NCI-H1105 treated with DMSO at 0.1 percent for 48 hours (cell line): ENCODE measurements at places on chromosomes 7 and 10.

- no peak for DNase-seq
These were observed 145.2 kb downstream of the PKD1L1 start for GRCh38 chr7:47803025-47803424.

GRCh38 chr10:121639416-121639815 is 41.2 kb upstream of the FGFR2 start:
- no peak for DNase-seq

DNA sequence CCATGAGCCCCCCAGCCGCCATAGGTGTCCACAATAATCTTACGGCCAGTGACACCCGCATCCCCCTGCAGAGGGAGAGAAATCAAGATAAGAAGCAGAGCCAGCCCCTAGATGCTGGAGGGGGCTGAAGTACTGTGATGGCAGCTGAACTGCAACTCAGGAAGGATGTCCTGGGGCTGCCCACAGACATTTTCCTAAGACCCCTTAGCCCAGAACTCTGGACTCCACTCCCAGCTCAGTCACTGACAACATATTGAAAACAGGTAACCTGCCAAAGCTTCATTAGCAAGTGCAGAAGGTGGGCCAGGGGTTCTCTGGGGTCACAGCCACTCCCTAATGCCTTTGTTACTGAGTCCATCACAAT is 14.3 kb downstream of the MAT1A start:
- DNase-seq: no peak

GRCh38 chr7:133481676-133482075 is 228.8 kb downstream of the EXOC4 start:
- no peak for DNase-seq

DNA sequence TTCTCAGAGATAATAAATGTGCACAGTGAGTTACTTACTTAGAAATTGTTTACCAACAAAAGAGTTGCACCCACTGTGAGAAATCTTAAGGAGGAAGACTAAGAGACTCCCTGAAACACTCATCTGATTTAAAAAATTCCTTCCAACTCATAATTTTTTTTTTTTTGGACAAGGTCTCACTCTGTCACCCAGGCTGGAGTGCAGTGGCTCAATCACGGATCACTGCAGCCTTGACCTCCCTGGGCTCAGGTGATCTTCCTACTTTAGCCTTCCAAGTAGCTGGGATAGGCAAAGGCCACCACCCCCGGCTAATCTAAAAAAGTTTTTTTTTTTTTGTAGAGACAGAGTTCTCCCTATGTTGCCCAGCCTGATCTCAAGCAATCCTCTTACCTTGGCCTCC is 36.0 kb downstream of the MALSU1 start:
- DNase-seq: no peak

DNA sequence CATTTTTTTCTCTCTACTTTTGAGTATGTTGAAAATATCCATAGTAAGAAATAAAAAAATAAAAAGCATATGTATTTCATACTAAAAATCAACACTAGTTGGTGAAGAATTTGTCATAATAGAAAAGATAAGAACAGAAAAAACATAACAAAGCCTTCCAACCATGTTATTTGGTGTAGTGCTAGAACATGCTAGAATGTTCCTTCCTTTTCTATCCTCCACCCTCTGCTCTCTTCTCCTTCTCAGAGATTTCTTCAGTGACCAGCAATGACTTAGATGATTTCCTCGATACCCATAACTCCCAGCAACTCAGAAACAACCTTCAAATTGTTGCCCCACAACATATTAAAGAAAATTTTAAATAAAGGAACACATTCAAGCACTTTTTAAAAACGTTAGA is 2.6 kb downstream of the ZC3HAV1 start:
- no peak for DNase-seq

DNA sequence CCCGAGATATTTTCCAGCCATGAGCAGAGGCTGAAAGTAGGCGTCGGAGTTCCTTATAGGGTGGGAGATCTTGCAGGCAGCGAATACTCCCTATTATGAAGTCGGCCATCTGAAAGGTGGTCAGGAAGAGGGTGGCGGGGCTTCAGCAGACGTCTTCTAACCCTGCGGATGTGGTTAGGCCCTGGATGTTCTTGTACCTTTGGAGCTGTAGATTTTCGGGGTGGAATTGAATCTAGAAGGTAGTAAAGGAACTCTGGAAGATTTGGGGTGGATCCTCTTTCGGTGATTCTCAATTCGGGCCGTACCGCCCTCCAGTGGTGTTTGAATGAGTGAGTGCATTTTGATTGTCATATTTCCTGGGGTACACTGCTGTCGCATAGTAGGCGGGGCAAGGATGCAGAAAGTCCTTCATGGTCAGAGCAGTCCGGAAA is 635 bp downstream of the NUP205 start:
- DNase-seq: peak; percentile 80

DNA sequence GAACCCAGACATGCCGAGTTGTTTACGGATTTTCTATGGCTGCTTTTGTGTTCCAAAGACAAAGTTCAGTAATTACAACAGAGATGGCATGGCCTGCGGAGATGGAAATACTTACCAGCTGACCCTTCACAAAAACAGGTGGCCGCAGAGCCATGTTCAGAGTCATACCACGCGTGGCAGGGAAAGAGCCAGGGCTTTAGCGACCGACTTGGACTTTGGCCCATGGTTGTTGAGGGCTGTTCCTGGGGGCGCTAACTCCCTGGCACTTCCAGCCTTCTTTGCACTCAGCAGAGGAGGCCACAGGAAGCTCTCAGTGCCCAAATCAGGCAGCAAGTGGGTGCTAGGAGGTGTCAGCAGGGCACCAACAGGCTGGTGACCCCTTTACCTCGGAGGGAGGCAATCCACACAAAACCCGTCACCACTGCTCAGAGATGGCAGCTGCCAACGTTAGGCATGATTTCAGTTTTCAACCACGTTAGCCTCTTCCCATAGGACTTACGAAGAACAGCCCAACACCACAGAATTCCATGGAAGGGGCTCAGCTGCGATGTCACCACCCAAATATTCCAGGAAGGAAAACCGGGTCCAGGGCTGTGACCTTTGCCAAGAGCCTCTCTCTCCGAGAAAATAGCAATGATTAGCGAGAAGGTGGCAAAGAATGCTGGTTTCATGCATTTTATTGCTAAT is 21.4 kb upstream of the CNPY1 start:
- no peak for DNase-seq

- no peak for DNase-seq
These were observed 149.0 kb upstream of the CHST15 start for GRCh38 chr10:124242365-124242764.

DNA sequence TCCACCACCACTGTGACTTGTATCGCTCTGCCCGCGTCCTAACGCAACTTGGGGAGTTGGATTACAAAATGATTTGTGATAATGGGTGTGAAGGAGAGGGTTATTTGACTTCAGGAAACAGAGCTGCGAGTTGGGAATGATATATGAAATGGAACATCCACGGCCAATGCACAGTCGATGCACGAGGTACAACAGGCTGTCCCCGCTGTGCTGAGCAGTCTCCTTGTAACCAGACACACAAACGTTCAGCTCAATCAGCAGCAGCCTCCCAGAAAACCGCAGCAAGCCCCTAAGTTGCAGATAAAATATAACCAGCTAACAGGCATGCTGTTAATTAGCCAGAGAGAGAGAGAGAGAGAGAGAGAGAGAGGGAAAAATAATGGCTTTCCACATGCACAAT is 332.7 kb upstream of the MGMT start:
- DNase-seq: no peak

GRCh38 chr7:128103498-128104107 is 72.4 kb upstream of the LRRC4 start:
- no peak for DNase-seq

DNA sequence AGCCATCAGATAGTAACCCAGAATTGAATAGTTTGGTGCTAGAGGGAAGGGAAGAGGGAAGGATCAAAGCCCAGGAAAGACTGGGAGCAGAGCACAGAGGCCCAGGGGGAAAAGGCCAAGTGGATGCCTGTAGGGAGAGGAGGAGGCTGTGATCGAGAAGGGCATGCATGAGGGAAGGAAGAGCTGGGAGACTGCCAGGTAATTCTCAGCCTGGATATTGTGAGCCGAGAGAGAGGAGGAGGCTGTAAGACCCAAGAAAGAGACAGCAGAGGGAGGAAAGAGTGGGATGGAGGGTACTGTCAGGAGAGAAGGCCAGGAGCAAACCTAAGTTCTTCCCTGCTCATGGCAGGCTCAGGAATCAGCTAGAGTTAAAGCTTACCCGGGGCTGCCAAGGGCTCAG is 178.2 kb downstream of the CCDC3 start:
- DNase-seq: no peak

GRCh38 chr10:86699125-86699524 is 30.8 kb downstream of the LDB3 start:
- no peak for DNase-seq

DNA sequence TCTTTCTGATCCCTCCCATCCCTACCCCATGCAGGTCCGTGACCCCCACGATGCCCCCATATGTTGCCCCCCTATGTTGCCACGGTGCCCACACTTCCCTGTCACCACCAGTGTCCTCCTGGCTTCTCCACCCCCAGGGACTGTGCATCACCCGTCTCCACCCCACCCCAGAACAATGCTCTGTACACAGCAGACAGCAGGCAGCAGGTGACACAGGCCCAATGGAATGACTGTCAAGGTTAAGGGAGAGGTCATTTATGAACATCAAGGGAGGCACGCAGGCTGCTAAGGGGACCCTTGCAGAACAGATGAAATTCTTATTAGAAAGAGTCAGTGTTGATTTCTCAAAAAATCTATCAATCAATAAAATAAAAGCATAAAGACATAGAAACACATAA is 71.5 kb downstream of the PARP12 start:
- no peak for DNase-seq

- no peak for DNase-seq
These were observed 152.5 kb downstream of the AKR1D1 start for GRCh38 chr7:138228769-138229168.

DNA sequence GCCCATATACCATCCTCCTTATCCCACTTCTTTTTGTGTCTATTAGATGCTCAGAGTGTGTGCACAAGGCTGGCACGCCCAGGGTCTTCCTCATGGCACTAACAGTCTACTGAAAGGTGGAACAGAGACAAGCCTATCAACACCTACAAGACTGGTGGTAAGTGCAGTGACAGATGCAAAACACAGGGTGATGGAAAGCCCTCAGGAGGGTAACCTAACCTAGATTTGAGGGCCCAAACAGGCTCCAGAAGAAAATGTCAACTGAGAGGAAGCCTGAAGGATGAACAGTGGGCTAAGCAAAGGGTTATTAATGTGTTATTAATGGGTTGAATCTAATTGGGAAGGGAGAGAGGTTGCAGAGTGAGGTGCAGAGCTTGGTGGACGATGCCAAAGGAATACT is 1.2 kb upstream of the FAS start:
- DNase-seq: no peak

GRCh38 chr7:128888756-128889095 is 21.8 kb downstream of the KCP start:
- DNase-seq: no peak

DNA sequence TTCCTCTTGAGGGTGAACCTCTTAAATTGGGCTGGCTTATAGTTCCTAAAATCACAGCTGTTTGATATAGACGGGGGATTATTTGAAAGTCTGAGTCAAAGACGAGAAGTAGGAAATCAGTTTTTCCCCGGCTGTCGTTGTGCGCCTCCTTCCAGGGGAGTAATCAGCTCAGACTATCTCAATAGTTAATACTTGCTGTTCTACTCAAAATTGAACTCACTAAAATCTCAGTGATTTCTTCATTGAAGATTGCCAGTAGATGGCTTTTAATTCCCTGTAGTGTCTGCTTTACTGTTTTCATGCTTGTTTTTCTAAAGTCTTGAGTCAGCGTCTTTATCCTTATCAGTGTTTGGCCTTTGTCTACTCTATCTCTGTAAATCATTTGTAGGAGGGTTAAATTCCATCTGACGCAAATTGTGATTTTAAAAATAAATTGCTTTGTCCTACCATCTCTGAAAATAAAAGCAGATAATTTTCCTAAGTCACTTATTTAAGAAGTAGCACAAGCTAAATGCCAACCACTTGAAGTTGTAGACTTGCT is 47.3 kb downstream of the CNNM2 start:
- no peak for DNase-seq

DNA sequence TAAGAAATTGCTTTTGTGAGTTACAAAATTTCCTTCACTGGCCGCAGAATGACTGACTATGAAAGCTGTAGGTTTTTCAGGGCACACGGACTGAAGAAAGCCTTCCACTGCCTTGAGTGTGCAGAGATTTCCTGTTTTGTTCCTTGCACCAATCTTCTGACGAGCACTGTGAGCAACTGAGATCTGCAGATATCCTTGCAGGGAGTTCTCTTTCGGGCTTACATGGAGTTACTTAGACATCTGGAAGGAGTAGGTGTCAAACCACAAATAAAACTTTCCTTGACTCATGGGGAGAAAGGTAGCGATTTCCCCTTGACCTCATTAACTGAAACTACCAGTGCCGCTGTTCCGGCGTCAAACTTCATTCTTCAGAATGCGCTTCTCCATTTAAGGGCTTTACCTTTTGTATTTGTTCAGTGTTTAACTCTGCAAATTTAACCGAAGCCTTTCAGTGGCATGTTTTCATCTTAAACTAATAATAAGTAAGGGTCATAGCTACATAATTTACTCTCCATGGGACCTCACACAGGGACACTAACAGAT is 1175.3 kb downstream of the GATA3 start:
- no peak for DNase-seq

DNA sequence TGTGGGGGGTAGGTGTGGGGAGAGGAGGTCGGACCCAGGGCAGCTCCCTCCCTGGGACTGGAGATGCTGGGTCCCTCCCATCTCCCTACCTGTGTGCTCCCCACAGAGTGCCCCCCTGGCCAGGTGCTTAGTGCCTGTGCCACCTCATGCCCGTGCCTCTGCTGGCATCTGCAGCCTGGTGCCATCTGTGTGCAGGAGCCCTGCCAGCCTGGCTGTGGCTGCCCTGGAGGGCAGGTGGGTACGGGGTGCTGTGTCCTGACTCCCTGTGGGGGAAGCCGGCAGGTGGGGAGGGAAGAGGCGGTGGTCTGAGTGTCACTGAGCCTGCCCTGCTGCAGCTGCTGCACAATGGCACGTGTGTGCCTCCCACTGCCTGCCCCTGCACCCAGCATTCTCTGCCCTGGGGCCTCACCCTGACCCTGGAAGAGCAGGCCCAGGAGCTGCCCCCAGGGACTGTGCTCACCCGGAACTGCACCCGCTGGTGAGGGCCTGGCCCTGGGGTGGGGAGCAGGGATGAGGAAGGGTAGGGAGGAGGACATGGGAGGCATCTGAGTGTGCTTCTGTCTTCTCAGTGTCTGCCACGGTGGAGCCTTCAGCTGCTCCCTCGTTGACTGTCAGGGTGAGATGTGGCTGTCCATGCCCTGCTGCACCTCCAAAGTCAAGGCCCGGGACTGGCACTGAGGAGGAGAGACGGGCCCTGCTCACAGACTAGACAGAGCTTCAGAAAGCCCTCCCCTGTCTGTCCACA is 11.7 kb upstream of the ZNF862 start:
- DNase-seq: no peak

- DNase-seq: no peak
These were observed 34.4 kb upstream of the DYNC1I1 start for GRCh38 chr7:95737828-95738505.

GRCh38 chr7:30920584-30921539 is 9.2 kb downstream of the AQP1 start:
- DNase-seq: no peak

- DNase-seq: no peak
These were observed 119.8 kb downstream of the SLIT1 start for GRCh38 chr10:97065686-97066660.

GRCh38 chr7:137001041-137001440 is 132.6 kb downstream of the CHRM2 start:
- DNase-seq: peak; percentile 31
